Stimulated activated CD8-positive, alpha-beta memory T cell treated with anti-CD3 and anti-CD28 coated beads, Interleukin-4, amount 100 ng/mL, for 4 hours (primary cell): ENCODE measurements at places on chromosomes 12 and 14.

GRCh38 chr12:116697716-116698115, 40.2 kb downstream of the SPRING1 start:
- no peak for DNase-seq

GRCh38 chr12:87866578-87867292, 162.5 kb downstream of the C12orf50 start:
- no peak for DNase-seq

GRCh38 chr12:108228746-108229145, 99.7 kb downstream of the WSCD2 start:
- no peak for DNase-seq

- DNase-seq = no peak
Measured at GRCh38 chr12:57491393-57492280, 3.8 kb downstream of the MARS1 start.

DNA sequence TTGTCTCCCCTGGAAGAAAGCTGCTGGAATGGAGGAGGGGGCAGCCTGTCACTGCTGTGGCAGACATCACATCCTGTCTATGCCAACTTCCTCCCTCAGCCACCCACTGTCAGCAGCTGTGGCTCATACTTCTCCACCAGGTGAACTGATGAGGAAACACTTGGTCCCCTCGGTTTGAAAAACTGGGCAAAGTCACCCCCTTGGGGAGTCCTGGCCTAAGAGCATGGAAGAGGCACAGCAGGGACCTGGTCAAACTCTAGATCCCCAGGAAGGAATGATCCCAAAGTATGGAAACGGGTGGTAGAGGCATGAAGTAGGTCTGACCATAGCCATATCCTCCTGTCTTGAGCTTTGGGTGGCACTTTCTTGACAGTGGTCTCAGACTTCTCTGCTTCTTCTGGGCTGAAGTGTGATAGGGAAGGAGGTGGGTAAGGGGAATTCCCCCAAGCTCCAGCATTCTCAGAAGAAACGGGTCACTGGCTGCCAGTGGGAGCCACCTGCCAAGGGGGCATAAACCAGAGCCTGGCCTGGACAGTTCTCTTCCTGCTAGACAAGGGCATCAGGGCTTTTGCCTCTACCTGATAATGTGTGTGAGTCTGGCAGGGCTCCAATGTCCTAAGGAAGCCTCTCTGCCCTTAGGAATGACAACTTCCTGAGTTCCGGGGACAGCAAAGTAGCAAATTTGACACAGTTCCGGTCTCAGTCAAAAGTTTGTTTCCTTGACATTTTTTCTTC, 36.0 kb downstream of the FMNL3 start:
- DNase-seq = peak; percentile 54

DNA sequence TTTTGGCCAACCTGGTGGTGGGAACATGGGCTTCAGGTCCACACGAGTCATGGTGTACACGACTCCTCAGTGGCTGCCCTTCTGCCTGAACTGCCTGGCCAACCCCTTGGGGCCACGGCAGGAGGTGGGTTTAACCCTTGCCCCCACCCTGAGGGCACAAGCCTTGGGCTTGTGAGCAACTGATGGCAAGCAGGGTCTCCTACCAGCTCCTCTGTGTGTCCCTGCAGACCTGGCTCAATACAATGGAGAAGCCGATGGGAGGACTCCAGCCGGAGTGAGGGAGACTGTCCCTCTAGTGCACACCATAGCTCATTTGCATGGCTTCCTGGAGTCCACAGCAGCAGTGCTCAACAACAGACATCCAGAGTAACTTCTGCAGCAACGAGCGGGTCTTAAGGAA, 28.0 kb downstream of the JAG2 start:
- DNase-seq = no peak

- DNase-seq = no peak
Measured at GRCh38 chr12:68932128-68932960, 627 bp downstream of the CPM start.

DNA sequence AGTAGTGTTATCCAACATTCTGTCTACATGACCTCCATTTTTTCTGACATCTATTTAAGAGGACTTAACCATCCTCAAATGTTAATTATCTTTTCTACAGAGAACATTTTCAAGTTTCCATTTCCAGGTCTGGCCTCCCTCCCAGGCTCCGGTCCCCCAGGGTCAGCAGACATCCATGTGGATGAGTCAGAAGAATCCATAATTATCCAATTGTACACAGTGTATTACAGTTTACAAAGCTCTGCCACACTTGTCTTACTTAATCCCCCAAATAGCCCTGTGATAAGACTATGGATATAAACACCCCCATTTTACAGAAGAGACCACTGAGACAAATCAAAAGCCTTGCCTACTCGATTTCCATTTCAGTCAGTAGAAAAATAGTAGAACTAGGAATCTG, 65.0 kb downstream of the SLC8A3 start:
- no peak for DNase-seq

DNA sequence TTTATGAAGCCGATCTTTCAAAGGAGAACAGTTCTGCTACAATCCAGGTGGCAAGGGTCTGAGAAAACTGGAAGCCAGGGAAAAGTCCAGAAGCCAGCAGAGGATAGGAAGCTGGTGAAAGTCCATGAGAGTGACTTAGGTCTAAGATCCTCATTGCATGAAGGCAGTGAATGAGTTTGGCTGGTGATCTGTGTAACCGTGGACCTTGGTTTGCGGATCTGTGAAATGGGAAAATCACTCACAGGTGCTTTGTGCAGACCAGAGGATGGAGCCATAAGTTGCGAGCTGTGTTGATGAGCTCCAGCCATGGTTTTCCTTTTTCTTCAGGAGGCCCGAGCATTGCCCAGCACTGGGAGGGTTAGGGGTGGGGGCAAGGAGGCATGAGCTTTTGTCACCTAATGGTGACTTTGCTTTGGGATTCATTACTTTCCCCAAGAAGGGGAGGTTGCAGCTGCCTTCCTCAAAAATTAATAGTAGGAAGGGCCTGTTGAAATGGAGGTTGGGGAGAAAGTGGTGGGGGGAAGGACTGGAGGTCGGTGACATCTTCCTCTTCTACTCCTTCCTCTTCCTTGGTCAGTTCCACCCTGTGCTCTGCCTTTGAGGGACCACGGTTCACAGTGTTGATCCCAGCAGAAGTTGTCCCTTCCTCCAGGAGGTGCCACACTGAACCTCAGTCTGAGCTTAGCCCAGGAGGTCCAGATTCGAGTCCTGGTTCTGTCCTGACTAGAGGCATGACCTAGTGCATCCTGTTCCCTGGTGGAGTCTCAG, 20.3 kb upstream of the SERPINA6 start:
- DNase-seq = no peak
